Activated T-helper 2 cell treated with anti-CD3 and anti-CD28 coated beads, Interferon-gamma antibody, Interleukin-2, Interleukin-4, amounts not matched to agents 10 μg/mL and 5 μg/mL and 100 μg/mL, durations not matched to agents 14 hours and 24 hours and 36 hours (primary cell): ENCODE measurements at places on chromosomes 4 and X. TPM values are rescaled to one million over a fixed set of nuclear protein-coding genes. Genes with fewer than 3 reads are reported as not detected.

- DNase-seq = no peak
These were observed 968 bp downstream of the ASB11 start for GRCh38 chrX:15314472-15314871.

GRCh38 chr4:76996445-76996844 is 46.9 kb downstream of the SEPTIN11 start:
- no peak for DNase-seq

DNA sequence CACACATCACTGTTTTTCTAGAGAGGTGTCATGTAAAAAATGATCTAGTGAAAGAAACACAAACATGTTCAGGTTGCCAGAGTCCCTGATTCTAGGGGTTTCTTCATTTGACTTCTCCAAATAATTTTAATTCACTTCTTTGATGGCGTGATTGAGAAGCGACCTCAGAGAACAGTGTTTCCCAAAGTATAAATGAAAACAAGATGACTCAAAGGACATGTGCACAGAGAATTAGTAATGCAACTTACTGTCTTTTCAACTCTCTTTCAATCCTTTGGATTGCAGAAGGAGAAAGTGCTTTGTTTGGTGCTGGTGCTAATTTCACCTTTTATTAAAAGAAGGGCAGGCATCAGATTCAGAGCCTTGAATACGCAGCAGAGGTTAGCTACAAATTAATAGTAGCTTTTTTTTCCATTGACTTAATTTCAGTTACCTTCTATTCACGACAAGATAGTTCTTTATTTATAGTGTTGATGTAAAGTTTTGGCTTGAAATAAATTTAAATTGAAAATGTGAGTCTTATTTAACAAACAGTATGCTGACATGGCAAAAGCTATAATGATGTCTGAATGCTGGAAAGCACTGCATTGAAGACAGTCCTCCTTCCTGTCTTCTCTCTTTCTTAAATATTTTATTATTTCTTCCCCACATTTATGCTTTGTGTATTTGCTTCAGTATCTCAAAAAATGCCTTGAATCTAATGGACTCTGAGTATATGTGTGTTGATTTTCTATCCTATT is 85.1 kb downstream of the SLC10A7 start:
- no peak for DNase-seq

GRCh38 chr4:117623326-117623725 is 411.0 kb upstream of the NDST3 start:
- no peak for DNase-seq

DNA sequence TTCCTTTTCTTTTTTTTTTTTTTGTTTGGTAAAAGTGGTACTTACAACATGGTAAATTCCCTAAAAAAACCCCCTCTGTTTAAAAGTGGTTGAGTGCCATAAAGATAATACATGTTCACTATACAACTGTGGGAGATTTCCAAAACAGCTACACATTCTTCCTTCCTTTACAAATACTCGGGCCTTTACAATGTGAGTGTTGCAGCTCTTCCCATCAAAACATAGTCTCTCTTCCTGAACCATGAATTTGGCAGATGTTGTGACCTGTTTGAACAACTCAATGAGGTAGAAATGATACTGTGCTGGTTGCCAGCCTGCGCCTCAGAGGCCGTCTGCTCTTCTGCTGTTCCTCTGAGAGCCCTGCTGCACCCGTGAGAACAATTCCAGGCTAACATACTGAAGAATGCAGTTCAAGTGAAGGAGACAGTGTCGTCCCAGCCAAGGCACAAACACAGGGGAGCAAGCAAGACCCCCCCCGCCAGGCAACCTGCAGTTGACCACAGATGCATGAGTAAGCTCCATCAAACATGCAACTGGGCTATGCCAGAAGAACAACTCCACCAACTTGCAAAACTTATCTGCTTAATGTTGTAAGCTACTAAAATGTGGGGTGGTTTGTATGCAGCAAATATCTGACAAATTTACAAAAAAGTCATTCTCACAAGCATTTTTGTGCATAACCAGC is 645.0 kb downstream of the PCDH7 start:
- DNase-seq = no peak

Gene LPAR4
- total RNA-seq = not detected in 2 replicates

DNA sequence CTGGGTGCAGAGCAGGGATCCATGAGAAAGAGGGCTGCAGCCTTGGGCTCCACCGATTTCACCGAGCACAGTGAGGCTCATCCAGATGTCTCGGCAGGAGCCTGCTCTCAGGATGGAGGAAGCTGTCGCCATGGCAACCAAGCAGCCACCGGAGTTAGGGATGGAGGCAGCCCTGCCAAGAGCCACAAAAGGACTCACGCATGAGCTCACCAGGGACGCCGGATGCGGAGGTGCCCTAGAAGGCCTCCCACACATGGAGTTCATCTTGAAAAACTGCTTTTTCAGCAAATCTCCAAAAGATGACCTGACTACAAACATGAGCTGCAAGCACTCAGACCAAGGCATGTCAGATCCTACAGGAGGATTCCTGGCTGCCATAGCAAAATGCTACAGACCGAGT is 90.7 kb downstream of the WFS1 start:
- DNase-seq = no peak

GRCh38 chr4:73612032-73612431 is 8.2 kb downstream of the RASSF6 start:
- DNase-seq = no peak

Gene CSTF2
- 51.1 and 52.7 TPM in 2 replicates for total RNA-seq

DNA sequence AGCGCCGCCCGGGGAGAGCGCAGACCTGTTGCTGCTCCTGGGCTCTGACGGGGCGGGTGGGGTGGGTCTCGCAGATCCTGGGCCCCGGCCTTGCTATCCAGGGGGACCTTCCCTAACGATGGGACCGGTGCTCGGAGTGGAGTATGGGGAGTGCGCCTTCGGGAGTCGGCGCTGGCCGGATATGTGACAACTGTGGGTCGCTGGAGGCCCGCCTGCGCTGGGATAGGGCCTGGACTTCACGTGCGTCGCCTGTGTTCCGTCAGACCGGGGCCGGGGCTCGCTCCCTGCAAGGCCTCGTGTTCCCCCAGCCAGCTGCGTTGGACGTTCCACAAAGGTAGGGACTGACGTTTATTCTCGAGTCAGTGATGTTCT is 1.3 kb downstream of the TBL1X start:
- DNase-seq = peak; percentile 16
